Head of caudate nucleus (tissue), 42 donors: ENCODE measurements at places on chromosomes 2 and 18.

GRCh38 chr18:79763407-79763806 lies 34.3 kb upstream of the KCNG2 start:
- DNase-seq, result no peak

GRCh38 chr18:22179631-22180030 lies 10.2 kb downstream of the GATA6 start:
- no peak for DNase-seq

DNA sequence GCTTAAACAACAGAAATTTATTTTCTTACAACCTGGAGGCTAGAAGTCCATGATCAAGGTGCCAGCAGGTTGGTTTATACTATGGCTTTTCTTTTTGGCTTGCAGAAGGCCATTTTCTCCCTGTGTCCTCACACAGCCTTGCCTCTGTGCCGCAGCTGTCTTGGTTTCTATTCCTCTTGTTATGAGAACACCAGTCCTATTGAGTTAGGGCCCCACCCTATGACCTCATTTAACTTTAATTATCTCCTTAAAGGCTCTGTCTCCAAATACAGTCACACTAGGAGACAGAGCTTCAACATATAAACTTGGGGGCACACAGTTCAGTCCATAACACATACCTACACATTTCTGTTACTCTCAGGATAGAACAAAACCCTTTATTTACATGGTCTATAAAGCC lies 17.3 kb upstream of the RHOB start:
- no peak for DNase-seq

DNA sequence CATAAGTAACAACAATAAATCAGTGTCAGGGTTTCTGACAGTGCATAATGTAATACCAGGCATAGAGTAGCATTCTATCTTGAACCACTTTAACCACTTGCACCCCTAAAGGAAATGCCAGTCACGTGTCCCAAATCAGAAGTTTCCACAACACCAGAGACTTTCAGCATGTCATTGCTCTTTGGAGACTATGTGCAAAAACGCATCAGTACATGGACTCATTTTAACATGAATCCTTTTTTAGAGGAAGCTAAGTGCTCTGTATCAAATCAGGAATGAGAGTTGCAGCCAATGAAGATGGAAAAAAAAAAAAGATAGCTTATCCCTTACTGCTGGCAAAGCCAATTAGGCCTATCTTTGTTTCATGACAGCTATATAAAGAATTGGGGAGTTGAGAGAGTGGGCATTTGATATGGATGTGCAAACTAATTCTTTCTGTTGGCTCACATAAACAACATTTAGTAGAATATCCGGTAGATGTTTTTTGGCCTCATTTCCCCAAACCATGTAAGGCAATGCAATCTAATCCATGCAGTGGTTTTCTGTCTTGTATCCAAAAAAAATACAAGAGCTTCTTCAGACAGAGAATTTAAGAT lies 353.1 kb downstream of the IRS1 start:
- no peak for DNase-seq

DNA sequence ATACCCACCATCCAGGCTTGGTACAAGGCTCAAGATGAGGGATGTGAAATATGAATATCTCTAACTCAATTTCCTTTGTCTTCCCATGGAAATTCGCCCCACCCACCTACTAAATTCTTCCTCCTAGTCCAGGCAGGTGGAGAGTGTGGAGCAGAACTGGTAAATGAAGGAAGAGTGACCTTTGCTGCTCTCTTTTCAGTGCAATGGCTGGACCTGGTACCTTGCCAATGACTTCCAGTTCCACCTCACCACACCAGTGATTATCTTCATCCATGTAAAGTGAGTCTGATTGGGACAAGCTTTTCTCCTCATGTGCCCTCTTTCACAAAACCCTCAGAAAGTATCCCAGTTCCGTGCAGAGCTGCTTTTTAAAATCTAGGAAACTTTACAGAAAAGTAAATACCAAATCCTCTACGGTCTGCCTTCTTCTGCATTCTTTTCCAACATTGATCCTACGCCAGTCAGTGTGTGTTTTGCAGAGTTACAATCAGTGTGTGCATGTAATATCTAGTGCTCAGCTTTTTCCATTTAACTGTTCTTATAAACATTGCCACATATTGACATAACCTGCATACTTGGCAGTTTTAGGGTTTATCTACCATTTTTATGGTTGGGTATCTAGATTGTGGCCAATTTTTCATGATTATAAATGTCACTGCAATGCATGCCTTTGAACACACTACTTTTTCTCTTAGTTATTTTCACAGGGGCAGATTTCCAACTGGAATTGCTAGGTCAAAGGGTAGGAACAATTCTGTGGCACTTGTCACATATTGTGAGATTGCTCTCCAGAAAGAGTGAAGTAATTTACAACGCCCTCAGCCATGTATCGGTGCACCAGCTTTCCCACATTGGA lies 86.5 kb upstream of the SEC11C start:
- no peak for DNase-seq

GRCh38 chr2:219434468-219434717 lies 250 bp upstream of the SPEG start:
- no peak for DNase-seq

DNA sequence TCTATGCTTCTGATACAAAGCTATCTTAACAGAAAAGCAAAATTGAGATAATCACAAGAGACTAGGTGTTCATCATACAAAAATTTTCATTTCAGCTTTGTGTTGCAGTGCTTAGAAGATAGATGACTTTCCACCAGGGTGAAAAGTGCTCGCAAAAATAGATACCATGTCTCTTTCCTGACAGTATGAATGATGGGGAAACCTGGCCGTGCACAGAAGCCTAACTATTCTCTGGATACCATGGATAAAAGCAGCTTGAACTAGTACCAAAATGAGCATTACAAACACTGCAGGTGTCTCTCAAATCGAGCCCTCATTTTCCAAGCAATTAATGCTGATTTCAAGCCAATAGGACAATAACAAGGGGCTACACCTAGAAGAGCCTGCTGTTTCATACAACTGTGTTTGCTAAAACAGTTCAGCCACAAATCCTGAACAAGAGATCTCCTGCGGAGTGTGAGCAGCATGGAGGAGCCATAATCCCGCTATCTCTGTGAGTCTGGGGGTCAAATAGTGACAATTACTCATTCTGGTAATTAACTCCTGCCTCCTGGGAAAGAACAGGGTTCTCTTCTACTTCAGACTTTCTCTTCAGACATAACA lies 507.6 kb downstream of the PID1 start:
- no peak for DNase-seq

GRCh38 chr18:47594621-47595086 lies 335.8 kb downstream of the SMAD2 start:
- peak; percentile 13 for DNase-seq

GRCh38 chr2:72026819-72027425 lies 120.7 kb downstream of the CYP26B1 start:
- no peak for DNase-seq

- DNase-seq, result no peak
Observed at GRCh38 chr18:44552706-44553105, 128.0 kb upstream of the SETBP1 start.

DNA sequence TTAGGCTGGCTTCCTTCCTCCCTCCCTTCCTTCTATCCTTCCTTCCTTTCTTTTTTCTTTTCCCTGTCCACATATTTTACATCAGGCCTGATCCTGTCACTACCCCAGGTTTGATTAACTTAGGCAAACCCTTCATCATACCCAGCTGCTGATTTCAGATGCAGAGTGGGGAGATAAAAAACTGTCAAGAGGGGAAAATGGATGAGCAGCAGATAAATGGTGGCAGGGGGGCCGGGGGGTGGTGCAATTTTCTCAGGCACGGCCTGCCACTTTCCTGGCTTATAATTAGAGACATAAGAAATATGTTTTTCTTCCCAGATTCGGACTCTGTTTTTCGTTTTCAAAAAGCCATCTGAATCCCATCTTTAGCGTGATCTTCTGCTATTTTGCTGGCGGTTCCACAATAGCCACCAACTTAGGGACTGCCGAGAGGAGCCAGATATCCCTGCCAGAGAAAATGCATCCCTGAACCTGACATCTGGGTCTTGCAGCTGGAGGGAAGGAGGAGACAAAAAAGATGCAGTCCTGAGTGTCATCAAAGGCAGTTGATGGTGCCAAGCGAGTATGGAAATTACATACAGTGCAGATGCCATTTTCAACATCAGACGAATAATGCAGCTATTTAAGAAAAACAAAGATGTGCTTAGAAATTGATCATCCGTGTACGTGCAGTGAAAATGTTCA lies 49.9 kb downstream of the CXCR4 start:
- no peak for DNase-seq

DNA sequence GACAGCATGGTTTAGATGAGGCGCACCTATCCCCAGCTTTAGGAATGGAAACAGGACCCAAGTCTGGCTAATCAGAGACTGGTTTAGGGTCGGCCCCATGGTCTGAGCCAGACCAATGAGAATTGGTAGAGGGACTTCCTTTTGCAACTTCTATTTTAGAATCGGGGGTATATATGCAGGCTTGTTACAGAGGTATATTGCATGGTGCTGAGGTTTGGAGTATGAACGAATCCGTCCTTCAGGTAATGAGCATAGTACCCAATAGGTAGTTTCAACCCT lies 1.5 kb upstream of the BOLA3 start:
- DNase-seq, result no peak

- no peak for DNase-seq
Observed at GRCh38 chr2:178767094-178768060, 39.8 kb downstream of the TTN start.

GRCh38 chr2:46241344-46241743 lies 55.9 kb upstream of the EPAS1 start:
- DNase-seq, result no peak

DNA sequence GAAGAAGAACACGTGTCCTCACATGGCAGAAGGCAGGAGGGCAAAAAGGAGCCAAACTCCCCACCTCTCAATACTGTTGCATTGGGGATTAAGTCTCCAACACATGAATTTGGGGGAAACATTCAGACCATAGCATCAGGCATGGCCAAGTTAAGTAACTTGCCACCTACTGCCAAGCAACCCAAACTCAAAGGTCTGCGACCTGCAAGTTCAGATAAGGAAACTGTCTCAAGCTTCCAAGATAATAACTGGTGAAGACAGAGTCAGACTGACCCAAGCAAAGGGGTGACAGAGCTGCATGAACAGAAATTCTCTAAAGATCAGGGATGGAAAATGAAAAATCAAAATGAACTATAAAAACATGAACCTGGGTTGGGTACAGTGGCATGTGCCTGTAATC lies 188.7 kb upstream of the SIX3 start:
- no peak for DNase-seq

DNA sequence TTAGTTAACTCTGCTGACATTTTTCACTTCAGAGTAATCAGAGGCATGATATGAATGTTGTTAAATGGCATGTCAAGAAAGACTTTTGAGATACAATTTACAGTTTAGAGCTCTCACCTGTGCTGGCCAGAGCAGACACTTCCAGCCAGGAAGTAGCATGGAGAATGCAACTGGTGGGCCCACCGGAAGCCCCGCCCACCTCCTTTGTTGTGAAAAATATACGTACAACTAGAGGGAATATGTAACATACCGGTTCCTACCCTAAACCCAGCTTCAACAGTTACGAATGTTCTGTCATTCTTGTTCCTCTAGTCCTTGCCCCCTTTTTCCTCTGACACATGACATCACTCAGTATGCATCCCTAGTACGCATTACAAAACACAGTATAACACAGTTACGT lies 70.2 kb upstream of the ITM2C start:
- no peak for DNase-seq

- no peak for DNase-seq
Observed at GRCh38 chr2:108460345-108461037, 11.5 kb downstream of the GCC2 start.

GRCh38 chr2:920573-920972 lies 30.1 kb upstream of the SNTG2 start:
- DNase-seq, result no peak

GRCh38 chr2:41926614-41927580 lies 120.9 kb upstream of the PKDCC start:
- DNase-seq, result no peak

- DNase-seq, result no peak
Observed at GRCh38 chr2:60596411-60596810, 43.0 kb upstream of the BCL11A start.

GRCh38 chr2:173891315-173892037 lies 73.7 kb downstream of the SP3 start:
- no peak for DNase-seq

- peak; percentile 94 for DNase-seq
Observed at GRCh38 chr2:171522052-171522787, at the start of gene CYBRD1. TSS of gene CYBRD1 (plus strand) at chr2:171522474. CDS start at chr2:171522546, 72 bp downstream.

DNA sequence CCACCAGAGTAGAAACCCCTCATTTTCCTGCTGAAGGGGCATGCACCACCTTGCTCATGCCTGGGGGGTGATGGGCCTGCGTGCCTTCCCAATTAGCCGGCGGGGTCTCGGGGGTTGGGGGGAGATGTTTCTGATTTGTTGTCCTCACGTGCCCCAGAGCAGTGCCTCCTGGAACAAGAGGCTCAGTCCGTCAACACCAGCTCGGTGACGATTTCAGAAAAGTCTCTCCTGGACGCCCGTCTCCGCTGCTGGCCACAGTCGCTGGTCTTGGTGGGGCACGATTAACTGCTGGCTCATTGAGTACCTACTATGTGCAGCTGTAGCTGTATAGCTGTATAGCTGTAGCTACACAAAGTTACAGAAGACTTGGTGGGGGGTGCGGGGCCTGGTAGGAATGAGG lies 4.4 kb downstream of the ACKR3 start:
- no peak for DNase-seq

GRCh38 chr2:165147186-165148045 lies 56.4 kb downstream of the SCN3A start:
- no peak for DNase-seq

GRCh38 chr2:48677450-48677849 lies 59.8 kb downstream of the GTF2A1L start:
- no peak for DNase-seq

GRCh38 chr2:120305296-120305695 lies 40.6 kb upstream of the INHBB start:
- no peak for DNase-seq

- no peak for DNase-seq
Observed at GRCh38 chr2:127486247-127487058, 39.8 kb downstream of the IWS1 start.

GRCh38 chr2:200259577-200259957 lies 46.9 kb upstream of the SPATS2L start:
- no peak for DNase-seq

DNA sequence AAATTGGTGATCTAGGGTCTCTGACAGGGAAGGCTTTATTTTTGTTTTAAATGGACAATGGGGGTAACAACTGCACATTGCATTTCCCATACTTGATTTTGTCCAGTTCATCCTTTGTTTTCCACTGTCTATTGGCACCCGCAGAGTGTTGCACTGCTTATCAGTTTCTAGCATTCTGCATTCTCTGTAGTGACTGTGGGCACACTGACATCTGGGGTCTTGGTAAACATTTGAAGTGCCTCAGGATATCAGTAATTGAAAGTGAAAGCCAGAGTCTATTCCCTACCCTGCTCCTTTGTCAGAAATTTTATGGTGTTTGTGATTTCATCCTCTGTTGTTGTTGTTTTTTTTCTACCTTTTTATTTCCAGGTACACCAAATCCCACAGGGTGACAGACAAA lies 132.1 kb upstream of the EPC2 start:
- no peak for DNase-seq
